ENCODE measurements at places on chromosomes 7 and 10.

- no peak for ATAC-seq
Measured at GRCh38 chr10:48456361-48456804, 148.5 kb downstream of the ARHGAP22 start.

GRCh38 chr10:43049081-43049551, 27.8 kb upstream of the RET start:
- ATAC-seq = no peak

DNA sequence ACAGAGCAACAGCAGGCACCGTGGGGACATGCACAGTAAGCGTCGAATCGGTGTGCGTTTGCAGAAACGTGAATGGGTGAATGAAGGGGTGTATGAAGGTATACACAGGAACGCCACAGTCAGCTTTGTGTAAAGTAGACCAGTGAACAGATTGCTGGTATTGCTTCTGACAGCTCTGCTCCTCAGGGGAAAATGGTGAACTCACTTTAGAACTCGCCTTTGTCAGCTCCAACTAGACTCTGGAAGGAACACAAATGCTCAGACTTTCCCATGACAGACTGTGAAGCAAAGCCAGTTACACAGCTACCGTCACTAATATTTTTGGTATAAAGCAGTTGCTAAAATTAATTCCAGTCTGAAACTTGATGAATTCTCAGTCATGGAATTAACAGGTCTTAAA, 78.9 kb downstream of the CUX1 start:
- no peak for ATAC-seq

- ATAC-seq = no peak
Measured at GRCh38 chr7:10181996-10182395, 791.7 kb upstream of the PHF14 start.

DNA sequence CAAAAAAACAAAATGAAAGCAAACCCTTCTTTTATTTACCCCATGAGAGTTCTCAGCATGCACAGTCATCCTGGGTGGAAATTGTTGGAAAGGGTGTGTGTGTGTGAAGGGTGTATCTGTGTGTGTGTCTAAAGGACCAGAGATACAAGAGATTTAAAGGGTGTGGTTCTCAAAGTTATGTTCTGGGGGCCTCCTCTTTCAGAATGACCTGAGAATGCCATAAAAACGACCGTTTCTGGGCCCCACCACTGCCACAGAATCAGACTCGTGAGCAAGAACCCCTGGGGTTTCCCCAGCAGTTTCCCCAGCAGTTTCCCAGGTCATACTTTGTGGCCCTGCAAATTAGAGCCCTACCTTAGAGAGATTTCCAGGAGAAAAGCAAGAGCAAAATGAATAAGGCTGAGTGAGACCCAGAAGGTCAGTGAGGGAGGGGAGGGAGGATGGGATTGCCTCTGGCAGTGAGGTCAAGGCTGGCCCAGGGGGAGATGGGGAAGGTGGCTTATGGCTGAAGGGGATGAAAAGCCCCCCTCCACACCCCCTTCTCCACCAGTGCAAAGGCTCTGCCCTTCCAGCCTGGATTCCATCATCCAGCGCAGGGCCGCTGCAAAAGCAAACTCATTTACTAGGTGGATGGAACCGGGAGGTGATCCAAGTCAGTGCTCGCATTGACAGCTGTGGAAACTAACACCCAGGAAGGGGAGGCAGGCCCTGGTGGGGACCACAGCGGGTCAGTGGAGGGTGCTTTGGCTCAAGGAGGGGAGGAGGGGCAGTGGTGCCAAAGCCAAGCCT, 10.2 kb downstream of the PYROXD2 start:
- peak; percentile 70 for ATAC-seq

DNA sequence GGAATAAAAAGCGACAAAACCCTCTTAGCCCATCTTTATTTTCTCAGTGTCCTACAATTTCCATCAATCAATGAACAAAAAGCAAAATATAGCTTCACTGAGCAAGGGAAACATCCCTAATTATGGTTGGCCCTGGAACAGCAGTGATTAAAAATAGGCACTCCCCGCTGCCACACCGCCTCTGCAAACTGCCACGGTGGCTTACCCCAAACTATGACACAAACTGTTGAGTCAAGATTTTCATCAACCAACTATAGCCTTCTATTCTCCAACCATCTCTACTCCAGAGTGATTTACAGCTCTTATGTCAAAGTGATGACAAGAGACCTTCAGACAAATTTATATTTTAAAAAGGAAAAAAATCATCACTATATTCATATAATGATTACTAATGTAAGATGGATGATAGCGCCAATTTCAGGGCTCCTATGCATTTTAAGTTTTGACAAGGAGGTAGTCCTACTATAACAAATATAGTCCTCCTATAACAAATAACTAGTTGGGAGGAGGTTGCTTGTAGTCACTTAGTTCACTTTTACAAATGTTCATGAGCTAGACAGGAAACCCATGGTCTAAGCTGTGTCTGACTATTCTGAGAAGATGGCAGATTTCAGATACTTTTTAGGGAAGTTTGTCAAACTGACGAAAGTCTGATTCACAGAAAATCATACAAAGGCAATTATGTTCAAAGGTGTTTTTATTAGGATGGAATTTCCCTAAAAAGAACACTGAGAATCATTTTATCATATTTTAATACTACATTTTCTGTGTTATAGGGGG, 26.3 kb downstream of the DENND11 start:
- peak; percentile 85 for ATAC-seq

DNA sequence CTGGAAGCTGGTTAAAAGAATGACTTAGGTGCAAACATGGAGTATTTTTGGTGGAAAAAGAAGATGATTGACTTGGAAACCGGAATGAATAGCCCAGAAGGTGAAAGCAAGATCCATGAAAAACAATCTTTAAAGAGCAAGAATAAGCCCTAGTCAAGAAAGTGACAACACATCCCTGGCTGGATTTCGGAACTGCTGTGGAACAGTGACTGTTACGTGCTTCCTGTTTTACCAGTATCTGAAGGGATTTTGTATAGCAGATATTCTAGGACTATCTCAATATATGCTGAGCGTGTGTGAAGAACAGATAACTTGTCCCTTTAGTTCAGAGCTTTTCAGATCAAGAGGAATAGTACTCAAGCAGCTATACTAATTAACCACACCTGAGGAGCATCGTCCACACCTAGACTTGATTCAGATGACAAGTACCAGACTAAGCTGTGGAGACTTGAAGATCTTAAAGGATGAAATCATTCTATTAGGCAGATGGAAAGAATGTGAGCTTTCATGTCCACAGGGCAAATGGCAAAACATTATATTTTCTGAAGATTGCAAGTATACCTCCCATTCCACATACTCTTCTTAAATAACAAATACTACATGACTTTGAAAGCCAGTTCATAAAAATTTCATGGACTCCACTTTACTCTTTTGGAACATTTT, 11.5 kb upstream of the TES start:
- no peak for ATAC-seq

DNA sequence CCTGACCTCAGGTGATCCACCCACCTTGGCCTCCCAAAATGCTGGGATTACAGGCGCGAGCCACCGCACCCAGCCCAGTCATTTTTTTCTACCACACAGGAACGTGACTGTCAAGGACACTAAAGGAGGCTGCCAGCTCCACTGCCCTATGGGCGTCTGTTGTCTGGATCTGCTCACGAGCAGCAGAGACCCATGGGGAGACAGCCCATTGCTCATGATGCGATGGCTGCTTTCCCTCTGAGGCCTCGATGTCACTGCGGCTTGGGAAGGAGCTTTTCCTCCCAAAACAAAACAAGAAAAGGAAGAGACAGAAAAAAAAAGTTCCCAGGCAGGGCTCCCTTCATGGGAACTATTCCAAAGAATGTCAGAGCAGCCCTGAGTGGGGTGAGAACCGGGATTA, 70.5 kb downstream of the DENND2A start:
- no peak for ATAC-seq

- ATAC-seq = no peak
Measured at GRCh38 chr10:17348501-17349349, 105.7 kb downstream of the ST8SIA6 start.

DNA sequence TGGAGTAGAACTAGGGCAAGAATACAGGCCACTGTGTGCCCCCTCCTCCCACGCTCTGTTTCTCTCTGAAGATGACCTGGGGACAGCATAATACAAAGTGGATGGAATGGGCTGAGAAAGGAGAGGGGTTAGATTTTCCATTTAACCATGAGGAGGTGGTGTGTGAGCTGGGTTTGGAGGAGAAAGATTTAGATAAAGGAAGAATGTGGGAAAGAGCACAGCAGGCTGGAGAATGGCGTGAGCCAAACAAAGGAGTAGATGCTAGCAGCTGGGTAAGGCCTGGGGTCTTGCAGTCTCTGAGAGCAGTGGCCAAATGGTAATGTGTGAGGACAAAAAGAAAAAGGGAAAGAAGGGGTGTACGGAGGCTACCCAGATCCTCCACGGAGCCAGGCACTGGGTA, 8.6 kb downstream of the PNLIPRP2 start:
- ATAC-seq = no peak

- no peak for ATAC-seq
Measured at GRCh38 chr10:127197154-127197432, 702 bp upstream of the INSYN2A start.

DNA sequence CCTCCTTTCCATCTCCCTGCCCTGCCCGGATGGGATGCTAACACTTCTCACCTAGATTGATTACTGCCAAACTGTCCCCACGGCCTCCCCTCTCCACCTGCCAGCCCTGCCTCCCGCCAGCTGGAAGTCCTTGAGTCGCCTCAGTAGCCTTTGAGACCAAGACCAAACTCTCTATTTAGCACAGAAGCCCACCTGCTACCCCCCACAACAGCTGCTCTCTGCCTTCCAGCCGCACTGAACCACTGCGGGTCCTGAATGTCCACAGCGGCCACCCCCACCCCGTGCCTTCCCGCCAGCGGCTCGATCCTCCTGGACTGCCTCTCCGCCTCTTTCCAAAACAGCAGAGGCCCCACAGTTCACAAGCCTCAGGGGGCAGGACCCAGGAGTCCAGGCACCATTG, 39.0 kb downstream of the FKBP6 start:
- ATAC-seq = no peak

DNA sequence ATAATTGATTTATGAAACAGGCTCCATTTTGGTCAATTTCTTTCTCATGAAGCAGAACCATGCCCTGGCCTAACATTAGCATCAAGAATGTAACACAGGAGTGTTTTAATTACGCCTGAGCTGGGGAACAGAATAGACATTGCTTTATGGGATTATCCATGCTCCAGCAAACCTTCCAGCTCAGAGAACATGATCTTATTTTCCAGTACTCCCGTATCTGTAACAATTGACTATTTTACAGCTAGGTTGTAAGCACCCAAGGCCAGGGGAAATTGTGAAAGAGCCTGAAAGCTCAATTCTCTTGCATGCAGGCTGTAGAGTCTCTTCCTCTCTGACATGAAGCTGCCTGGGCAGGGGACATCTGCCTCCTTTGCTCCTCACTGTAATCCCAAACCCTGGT, 30.8 kb upstream of the CRYGN start:
- no peak for ATAC-seq

DNA sequence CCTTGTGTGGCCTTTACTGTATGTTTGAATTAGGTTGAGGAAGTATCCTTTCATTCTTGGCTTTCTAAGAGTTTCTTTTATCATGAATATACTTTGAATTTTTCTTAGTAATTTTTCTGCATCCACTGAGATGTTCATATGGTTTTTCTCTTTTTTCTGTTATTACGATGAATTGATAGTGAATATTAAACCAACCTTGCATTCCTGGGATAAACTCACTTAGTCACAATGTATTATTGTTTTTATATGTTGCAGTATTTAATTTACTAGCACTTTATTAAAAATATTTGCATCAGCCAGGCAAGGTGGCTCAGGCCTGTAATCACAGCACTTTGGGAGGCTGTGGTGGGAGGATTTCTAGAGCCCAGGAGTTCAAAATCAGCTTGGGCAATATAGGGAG, 15.3 kb upstream of the RBM33 start:
- no peak for ATAC-seq

GRCh38 chr7:36928718-36929117, 204.4 kb upstream of the AOAH start:
- ATAC-seq = no peak

- ATAC-seq = no peak
Measured at GRCh38 chr7:151886783-151887182, 9.9 kb upstream of the PRKAG2 start.

DNA sequence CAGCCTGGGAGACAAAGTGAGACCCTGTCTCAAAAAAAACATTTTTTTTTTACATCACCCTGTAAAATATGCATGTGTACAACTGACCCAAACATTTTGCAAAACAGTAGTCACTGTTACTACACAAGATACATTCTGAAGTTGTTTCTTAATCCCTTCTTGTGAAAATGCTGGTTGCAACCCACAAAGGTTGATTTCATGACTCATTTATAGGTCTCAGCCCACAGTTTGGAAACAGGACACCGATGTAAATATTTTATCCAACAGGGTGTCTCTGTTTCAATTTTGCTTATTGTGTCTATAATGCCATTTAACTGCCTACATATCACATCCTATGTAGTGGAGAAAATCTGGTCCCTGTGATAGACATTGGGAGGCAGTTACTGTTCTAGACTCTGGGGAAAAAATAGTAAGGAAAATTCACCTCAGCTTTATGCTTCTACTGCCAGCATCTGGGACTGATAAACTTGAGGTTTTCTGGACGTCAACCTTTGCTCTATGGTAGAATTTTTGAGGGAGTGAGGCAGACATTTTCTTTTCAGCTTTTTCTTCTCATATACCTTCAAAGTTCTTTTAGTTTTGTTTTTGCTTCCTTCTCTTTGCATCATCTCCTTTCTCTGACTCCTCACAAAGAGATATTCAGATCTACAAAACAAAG, 1.6 kb upstream of the RAB19 start:
- peak; percentile 28 for ATAC-seq

GRCh38 chr7:6252341-6252746, 20.1 kb downstream of the CYTH3 start:
- no peak for ATAC-seq

- no peak for ATAC-seq
Measured at GRCh38 chr10:90413196-90413595, 444.6 kb downstream of the HTR7 start.

DNA sequence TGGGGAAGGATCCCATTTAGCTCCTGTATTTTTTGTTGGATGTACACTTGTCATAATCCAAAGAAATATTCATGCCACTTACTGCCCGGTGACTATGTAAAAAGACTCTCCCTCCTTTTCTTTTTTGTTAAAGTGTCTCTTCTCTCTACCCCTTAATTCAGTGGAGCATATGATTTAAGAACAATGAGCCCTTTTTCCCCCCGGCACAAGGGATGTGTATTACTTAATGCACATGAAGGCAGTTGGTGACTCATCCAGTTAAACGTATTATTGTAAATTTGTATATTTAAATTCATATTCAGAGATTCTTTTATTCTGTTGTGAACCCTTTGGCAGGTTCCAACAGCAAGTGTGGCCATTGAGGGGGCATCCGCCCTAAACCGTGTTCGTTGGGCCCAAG, 241.9 kb downstream of the SLC25A13 start:
- no peak for ATAC-seq

DNA sequence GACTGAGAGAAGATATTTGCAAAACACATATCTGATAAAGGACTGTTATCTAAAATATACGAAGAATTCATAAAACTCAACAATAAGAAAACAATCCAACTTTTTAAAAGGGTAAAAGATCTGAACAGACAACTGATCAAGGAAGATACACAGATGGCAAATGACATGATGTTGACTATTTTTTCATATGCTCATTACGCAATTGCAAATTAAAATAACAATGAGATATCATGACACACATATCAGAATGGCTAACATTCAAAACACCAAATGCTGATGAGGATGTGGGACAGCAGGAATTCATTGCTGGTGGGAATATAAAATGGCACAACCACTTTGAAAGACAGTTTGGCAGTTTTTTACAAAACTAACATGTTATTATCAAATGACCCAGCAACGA, 8.9 kb downstream of the DENND11 start:
- no peak for ATAC-seq

All from activated T-helper 17 cell treated with anti-CD3 and anti-CD28 coated beads, Interleukin-2, amount 50 U/mL, for 72 hours (primary cell).